Posterior vena cava (tissue), 2 donors: ENCODE measurements at places on chromosomes 1 and 21. TPM values are rescaled to one million over a fixed set of nuclear protein-coding genes. Genes with fewer than 3 reads are reported as not detected.
A peak's percentile ranks its signal among the peaks of the same experiment; 100 is the strongest.

Gene FCGR2B
- 33.0 TPM for total RNA-seq

Gene SPRR2F
- 1.9 TPM for total RNA-seq

Gene SLC2A5
- total RNA-seq: 2.0 TPM

Gene CFHR3
- total RNA-seq: 0.38 TPM

Gene VWA5B1
- total RNA-seq: not detected

Gene GPX7
- total RNA-seq: 12.1 TPM

Gene OLIG2
- not detected for total RNA-seq

Gene LRRC38
- total RNA-seq: not detected

Gene KIF26B
- 0.62 TPM for total RNA-seq

Gene GPR157
- 8.3 TPM for total RNA-seq

Gene SPTA1
- total RNA-seq: 0.62 TPM

Gene ASCL5
- not detected for total RNA-seq

Gene ZFP69B
- total RNA-seq: 2.6 TPM

DNA sequence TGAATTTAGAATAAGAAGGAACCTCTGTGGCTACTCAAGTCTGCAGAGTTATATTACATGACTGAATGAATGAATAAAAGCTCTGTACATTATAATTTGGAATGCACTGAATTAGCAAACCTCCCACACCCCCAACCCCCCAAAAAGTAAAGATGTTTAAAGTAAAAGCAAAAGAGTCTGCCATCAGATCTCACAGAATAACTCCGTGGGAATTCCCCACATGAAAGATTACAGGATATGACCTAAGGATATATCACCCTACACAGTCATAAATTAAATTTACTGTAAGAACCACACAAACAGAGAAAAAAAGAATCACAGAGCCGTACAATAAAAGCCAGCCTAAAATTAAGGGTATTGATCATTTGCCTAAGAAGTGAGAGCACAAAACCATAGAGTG lies 587.3 kb downstream of the PTPRC start:
- DNase-seq: no peak

DNA sequence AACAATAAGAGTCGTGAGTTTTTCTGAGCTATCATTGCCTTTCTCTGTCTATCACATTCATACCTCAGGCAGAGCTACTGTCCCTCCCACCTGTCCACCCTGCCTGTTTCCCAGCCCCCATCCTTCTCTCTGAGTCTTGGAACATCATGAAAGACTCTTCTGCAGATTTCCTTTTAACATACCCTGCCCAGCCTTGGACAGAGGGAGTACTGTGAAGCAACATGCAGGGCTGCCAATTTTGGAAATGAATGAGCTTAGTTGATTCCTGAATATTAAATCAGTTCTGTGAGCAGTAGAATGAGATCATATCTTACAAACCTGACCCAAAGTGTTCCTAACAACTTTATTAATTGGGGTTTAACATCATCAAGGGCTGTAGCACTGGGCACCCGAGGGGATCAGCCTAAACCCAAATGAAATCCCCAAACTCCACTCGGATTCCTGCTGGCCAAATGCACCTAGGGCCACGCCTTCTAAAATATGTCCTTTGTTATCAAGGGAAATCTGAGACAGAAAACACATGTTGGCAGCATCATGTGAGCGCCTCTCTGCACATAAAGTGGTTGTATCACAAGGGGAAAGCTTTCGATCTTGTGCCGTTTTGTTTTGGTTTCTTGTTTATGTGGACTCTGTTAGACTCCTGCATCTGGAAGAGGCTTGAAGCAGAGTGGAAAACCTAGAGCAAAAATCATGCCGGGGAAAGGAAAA lies 357.6 kb downstream of the KIF26B start:
- no peak for DNase-seq

GRCh38 chr1:175146529-175147213 lies 45.9 kb downstream of the KIAA0040 start:
- DNase-seq: peak; percentile 85

- no peak for DNase-seq
These were observed 11.8 kb downstream of the ACOT11 start for GRCh38 chr1:54559771-54560231.

- no peak for DNase-seq
These were observed 12.7 kb upstream of the TSNAX start for GRCh38 chr1:231515748-231516147.

GRCh38 chr1:227952374-227953021 lies 4.8 kb upstream of the WNT9A start:
- DNase-seq: peak; percentile 78

- DNase-seq: no peak
These were observed 13.6 kb downstream of the DIP2A start for GRCh38 chr21:46472246-46472645.

DNA sequence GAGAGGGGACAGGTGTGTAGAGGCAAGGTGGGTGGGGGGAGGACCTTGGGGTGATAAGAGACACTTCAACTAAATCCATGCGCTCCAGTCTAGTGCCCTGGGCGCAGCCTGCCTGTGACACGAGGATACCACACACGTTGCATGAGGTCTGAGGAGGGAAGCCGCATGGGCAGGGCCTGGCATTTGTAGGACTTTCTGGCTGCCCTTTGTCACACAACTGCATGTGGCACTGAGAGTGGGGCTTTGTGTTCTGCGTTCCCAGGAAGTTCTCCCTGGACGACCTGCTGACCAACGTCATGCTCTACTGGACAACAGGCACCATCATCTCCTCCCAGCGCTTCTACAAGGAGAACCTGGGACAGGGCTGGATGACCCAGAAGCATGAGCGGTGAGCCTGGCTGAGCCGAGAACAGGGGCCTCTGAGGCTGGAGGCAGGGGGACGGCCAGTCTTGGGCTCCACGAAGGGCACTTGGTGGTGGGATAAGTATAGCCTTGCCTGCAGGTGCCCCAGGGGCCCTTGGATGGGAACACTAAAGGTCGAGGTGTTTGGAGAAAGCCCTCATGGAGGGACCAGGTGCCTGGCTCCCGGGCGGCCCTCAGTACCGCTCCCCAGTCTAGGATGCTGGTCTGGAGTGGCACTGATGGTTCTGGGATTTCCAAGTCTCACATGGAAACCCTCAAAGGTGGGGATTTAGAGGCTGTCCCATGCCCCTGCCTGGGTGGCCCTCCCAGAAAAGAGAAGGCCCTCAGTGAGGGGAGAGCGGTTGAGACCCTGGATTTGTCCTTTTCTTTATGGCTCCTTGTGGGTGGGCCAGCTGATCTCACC lies 34.5 kb downstream of the EPHX1 start:
- DNase-seq: no peak

GRCh38 chr1:28428012-28428411 lies 58.5 kb downstream of the PHACTR4 start:
- no peak for DNase-seq

GRCh38 chr1:2835650-2836159 lies 34.2 kb upstream of the TTC34 start:
- no peak for DNase-seq

GRCh38 chr1:40834968-40835545 lies 27.1 kb downstream of the CITED4 start:
- peak; percentile 32 for DNase-seq

DNA sequence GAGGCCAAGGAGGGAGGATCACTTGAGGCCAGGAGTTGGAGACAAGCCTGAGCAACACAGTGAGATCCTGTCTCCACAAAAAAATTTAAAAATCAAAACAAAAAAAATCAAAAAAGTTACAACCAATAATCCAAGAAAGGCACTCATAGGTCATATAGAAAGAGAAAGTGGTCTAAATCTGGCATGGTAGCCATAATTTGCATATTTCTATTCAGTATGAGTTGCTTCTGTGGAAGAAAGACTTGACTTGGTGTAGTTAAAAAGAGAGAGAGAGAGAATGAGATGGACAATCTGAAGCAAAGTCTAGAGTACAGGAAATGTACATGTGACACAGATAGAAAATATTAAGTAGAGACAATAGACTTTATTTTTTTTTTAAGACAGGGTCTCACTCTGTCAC lies 22.5 kb downstream of the JMJD4 start:
- no peak for DNase-seq

- no peak for DNase-seq
These were observed 95.1 kb downstream of the ST3GAL3 start for GRCh38 chr1:43802356-43802980.

DNA sequence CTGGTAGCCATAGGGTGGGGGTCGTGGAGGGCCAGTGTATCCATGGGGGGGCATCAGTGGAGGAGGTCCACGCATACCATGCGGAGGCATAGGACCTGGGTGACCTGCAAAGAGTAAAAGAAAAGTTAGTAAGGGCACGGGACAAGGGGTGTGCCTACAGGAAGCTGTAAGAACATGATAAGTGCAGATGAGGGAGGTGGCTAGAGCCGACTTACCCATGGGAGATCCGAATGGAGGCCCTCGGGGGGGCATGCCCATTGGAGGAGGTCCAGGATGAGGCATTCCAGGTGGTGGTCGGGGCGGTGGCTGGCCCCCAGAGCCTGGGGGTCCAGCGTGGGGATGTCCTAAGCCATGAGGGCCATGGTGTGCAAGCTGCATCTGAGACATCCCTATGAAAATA lies 4.0 kb downstream of the SF3B4 start:
- no peak for DNase-seq

- no peak for DNase-seq
These were observed 268.7 kb downstream of the PTGER3 start for GRCh38 chr1:70778934-70779333.

DNA sequence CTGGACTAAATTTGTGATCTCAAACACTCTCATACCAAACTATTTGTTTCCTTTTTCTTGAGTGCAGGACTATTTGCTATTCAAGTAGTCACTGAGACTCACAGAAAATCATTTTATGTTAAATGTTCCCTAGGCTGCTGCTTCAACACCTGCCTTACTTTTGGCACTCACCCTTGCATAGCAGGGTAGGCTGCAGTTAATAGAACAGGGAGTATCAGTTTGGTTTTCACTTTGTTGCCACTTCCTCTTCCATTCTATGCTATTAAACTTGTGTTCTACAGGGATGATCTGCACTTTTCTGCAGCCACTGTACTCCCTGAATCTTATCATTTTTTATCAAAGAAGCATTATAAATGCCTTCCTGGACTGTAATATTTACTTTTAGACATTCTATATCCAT lies 148.7 kb upstream of the PRMT6 start:
- no peak for DNase-seq

DNA sequence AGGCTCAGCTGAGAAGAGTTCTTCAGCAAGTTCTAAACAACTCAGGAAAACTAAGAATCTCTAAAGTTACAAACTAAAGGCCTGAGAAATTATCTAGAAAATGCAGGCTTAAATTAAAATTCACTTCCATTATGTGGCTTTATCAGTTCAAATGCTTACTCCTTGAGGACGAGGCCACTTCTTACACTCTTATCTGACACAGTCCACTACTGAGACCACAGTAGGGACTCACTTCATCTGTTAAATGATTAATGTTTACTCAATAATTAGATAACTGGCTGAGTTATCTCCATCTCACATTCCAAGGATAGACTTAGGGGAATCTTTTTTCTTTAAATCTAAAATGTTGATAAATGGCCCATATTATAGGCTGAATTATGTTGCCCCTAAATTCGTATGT lies 1.6 kb downstream of the C1orf141 start:
- DNase-seq: no peak

- no peak for DNase-seq
These were observed 27.6 kb downstream of the NMNAT2 start for GRCh38 chr1:183390561-183390960.

DNA sequence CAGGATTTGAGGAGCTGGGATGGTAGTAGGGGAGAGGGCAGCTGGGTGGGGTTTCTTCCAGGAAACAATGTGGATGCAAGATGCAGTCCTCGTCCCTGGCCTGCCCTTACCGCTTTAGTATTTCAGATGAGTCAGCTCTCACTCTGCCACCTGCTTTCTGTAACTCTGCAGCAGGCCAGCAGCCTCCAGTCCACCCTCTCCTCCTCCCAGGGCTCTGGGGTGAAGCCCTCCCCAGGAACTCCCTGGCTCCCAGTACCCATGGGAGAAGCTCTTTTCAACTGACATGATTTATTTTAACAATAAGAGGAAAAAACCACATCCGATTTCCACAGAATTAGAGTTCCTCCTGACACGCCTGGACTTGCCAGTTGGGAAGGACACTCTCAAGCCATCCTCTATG lies 39.0 kb upstream of the IL20 start:
- DNase-seq: no peak

DNA sequence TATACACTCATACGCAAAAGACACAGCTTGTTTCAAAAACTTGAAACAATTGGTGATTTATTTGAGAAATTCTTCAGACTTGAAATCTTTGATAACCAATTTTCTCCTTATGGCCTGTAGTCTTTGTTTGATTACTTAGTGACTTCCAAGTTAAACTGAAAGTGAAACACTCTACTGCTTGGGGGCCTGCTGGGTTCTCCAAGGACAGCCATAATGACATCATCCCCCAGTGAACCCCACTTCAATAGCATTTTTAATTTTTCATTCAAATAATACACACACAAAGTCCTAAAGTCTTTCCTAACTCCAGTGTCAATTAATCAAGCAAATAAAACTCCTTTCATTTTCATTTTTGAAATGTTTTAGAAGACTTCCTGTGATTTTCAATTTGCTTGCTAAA lies 59.2 kb downstream of the KRTAP19-8 start:
- no peak for DNase-seq

- DNase-seq: peak; percentile 41
These were observed 160.3 kb downstream of the ETS2 start for GRCh38 chr21:38965910-38966504.

GRCh38 chr1:179228783-179229213 lies 679 bp downstream of the ABL2 start:
- DNase-seq: peak; percentile 83

- no peak for DNase-seq
These were observed 18.2 kb upstream of the IFI6 start for GRCh38 chr1:27690183-27690582.

DNA sequence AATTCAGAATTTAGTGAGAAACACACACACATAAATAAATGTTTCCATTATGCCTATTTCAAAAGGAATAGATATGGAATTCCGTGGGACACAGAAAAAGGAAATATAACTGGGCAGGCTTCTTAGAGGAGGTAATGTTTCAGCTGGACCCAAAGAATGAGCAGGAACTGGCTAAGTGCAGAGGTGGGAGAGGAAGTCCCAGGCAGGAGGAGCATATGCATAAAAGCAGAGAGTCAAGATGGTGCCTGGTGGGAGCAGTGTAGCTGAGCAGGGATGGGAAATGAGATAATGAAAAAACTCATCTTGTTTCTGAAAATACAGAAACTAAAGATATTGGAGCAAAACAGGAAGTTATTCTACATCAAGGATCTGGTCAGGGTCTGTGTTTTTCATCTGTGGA lies 115.2 kb upstream of the MAGI3 start:
- no peak for DNase-seq
